Epithelial cell of prostate (primary cell): ENCODE measurements at places on chromosomes 5 and 9.

- DNase-seq = no peak
Measured at GRCh38 chr5:155926766-155927165, 400.2 kb upstream of the SGCD start.

DNA sequence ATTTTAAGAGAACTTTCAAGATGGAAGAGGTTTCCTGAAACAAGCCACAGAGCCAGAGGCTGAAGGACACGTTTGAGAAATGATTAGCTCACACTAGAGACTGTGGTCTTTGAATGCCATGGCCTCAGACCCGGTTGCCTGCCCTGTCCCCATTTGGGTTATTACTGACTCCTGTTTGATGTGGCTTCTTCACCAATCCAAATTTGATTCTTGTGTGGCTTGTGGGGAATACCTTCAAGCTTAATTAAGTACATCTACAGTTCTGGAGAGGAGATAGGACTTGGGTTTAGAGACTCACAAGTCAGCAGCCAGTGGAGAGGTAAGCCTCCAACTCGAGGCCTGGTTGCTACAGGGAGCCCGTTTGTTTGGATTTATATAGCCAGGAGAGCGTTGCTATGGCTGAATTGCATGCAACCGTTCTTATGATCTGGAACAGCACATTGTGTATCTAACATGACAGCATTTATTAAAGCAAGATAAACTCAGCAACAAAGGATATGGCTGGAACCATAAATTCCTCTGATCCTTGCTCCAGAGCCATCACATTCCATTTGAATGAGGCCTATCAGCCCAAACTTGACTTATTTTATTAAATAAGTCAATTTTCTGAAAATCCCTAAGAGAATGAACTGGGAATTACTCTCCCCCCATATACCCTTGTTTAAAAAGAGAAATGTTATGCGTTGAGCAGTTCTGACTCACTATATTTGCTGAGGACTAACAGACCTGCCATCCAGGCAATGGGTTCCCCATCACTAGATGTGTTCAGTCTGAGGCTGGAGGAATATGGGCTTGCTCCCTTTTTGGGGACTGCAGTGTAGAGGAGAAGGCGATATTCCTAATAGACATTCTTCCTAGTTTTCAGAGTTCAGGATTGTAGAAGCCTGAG lies 88.4 kb upstream of the TNFSF8 start:
- DNase-seq = no peak

DNA sequence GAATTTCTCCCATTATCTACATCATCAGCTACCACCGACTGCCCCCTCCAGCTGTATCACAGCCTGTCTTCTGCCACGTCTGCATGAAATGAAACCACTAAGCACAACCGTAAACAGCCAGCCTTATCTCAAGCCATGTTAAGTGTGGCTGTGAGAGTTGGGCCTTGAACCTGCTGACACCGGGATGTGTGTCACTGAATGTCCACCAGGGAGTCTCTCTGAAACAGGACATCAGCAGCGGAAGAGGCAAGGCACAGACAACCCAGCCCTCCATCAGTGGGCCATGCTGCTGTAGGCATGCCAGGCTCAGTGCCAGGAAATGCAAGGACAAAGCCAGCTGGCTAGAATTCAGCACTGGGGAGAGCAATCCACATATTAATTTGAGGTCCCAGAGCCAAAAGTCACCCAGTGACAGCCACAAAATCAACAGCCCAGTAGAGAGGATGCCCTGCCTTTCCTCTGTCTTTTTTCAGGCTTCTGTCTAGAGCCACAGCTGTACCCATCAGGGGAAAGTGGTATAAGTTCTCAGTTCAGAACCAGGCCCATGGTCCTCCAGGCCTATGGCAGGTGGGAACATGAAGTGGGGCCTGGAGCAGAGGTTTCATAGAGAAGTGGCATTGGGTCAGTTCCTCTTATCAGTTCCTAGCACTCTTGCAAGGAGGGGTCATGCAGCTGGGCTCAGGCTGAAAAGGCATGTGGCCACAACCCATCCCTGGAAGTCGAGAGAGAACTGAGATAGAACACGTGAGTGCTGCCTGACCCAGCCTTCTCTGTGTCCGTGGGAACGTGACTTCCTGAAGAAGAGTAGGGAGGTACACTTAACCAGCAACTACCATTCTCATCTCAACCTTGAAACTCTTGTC lies 199.4 kb downstream of the ESM1 start:
- no peak for DNase-seq

DNA sequence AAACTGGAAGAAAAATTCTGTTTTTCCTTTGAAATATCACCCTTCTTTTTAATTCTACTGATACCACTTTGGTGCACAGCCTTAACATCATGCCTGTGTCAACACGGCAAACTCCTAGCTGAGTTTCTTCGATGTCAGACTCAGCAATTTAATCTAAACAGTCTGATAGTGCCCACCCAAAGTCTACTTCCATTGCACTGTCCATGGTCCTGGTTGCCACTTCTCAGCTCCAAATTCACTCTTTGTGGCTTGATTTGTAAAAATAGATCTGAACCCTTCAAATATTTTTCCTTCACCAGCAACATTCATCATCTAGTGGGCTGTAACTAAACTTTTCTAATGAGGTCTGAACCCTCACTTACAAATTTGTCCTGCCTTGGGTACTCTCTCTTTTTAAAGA lies 107.8 kb downstream of the NUDT12 start:
- no peak for DNase-seq

- DNase-seq = no peak
Measured at GRCh38 chr5:155753943-155754581, 572.9 kb upstream of the SGCD start.

- no peak for DNase-seq
Measured at GRCh38 chr9:13332571-13332970, 53.1 kb upstream of the MPDZ start.

DNA sequence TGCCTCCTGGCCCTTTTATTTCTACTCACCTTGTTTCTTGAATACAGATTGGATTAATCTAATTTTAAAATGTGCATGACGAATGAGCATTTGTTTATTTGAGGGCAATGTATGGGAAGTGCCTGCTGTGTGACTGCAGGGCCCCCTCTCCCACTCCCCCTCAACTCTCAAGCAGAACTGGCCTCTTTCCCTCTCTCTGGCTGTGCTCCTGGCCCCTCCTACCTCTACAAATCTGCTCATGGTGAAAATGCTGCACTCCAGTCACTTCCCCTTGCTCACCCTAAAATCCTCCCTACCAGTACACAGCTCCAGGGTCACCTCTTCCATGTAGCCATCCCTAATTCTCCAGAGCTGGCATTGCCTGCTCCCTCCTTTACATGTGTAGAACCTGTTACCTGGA lies 17.2 kb upstream of the NDST1 start:
- DNase-seq = no peak

- no peak for DNase-seq
Measured at GRCh38 chr5:128334010-128334716, 203.9 kb downstream of the FBN2 start.

DNA sequence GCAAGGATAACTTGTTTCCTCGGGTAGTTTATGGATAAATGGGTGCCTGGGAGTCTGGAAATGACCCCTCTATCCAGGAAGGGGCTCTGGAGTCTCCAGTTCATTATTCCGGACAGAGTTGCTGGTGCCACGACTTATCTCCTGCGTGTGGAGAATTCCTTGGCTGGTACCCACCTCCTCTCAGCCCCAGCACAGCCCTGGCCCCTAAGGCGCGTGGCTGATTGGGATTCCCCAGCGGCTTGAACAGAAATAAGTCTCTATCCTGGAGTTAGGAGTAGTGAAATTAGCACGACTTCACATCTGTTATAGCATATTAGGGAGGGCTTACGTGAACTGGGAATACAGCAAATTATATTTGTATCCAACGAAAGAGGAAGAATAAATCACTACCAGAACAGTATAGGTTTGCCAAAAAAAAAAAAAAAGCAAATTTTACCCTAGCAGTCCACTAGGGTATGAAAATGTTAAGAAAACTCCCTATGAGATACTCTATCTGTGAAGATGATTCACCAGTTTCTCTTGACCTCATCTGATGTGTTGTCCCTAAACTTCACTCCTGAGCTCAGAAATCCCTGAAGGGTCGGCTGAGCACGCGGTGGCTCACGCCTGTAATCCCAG lies 172.5 kb upstream of the OTULINL start:
- no peak for DNase-seq

- no peak for DNase-seq
Measured at GRCh38 chr9:81621785-81622259, 67.5 kb downstream of the TLE1 start.

DNA sequence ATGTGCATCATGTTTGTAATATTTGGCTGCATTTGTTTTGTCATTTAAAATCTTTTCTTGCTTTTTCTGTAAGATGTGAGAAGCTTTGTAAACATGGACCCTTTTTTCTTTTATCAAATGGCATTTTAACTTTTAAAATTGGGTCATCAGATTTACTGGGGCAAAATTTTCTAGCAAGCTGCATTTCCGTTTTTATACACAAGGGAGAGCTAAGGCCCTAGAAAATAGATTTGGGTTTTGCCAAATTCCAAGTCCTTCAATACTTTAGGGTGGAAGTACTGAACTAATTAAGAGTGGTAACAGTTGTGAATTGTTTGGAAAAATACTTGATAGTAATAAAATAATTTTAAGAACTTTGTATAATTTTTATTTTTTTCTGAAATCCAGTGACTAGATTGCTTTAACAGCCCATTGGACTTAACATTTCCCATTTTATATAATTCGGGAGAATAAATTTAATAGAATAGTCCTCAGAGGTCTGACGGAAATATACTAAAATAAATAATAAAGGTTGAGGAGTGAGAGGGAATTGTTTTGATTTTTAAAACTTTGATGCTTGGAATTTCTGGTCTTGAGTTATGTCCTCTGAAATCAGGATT lies 117.4 kb downstream of the SMARCA2 start:
- DNase-seq = no peak

DNA sequence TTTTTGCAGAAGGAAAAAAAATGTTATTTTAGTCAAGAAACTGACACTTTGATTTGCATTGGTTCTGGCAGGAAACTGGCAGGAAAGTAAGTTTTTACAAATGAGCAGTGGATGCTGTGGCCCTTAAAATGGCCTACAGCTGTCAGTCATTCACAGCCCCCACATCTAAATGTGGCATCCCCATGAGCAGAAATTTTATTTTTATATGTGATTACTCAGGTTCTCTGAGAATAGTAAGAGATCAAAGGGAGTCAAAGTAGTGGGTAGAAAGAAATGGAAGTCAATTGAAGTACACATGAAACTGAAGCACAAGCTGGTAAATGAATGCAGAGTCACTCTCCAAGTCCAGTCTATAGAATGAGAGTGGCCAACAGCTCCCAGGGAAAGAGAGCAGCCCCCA lies 80.3 kb downstream of the ENC1 start:
- DNase-seq = no peak

GRCh38 chr5:31860726-31861433 lies 221.9 kb downstream of the PDZD2 start:
- DNase-seq = no peak

GRCh38 chr5:35811108-35811741 lies 45.5 kb upstream of the IL7R start:
- no peak for DNase-seq

- no peak for DNase-seq
Measured at GRCh38 chr9:135612981-135613910, 26.1 kb downstream of the GLT6D1 start.

DNA sequence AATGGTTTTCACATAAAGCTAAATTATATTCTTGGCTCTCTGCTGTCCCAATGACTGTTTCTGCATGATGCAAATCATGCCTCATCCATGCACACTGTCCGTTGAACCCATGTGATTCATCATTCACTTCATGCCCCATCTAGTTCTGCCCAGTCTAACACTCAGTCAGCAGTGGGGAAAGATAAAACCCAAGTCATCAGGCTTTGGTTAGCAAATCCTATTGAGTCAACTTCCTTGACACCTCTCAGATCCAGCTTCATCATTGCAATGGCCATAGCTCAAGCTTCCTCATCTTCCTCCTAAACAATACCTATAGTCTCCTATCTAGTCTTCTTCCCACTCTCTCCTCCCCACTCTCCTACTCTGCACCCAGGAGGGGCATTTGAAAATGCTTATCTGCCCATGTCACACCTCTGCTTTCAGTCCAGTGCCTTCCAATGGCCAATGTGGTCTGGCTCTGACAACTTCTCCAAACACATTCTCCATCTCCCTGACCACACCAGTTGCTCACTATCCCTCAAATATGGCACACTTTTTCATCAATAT lies 266.0 kb upstream of the TRIM32 start:
- peak; percentile 91 for DNase-seq

DNA sequence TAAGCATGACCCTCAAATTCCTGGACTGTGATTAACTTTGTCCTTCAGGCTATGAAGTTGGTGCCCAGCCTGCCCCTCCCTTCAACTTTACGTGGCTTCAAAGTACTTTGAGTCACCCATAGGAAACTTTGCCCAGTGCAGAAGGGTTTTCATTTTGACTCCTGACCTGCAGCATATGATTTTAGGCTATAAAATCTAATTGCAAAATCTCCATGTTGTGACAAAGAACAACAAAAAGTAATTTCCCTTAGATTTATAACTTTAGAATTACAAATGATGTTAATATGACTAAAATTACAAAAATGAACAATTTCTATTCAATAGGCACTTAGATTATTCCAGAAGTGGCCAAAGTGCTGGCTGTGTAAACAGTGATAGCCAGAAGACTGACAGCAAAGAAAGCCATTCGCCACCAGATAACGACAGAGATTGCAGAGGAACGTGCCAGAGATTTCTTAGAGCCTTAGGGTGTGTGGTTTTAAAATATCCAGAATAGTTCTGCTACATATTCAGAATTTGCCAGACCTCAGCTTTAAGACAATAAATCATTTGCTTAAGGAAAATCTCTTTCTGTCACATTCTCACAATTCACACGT lies 197.4 kb downstream of the SEMA5A start:
- DNase-seq = no peak

DNA sequence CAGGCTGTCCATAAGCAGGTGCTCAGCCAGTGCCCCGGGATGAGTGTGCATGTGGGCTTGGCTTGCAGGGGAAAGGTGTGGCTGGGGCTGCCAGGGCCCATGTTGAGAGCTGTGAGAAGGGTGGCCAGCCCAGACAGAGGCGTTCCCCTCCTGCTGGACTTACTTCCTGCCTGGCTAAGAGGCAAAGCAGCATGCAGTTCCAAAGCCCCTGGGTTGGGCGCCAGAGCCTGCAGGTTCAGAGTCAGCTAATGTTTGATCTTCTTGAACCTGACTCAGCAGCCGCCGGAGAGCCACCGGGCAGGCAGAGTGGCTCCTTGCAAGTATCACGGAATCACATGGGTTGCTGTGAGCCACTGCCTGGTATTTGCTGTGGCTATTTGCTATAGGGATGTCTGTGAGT lies 168.4 kb upstream of the MAP1B start:
- peak; percentile 80 for DNase-seq
